Nephron progenitor cell (in vitro differentiated cells): ENCODE measurements at places on chromosomes 4 and X.

- DNase-seq: peak; percentile 66
Observed at GRCh38 chr4:4182835-4183568, 43.7 kb downstream of the OTOP1 start.

GRCh38 chr4:112284662-112285411 lies 867 bp downstream of the TIFA start:
- DNase-seq: peak; percentile 49

DNA sequence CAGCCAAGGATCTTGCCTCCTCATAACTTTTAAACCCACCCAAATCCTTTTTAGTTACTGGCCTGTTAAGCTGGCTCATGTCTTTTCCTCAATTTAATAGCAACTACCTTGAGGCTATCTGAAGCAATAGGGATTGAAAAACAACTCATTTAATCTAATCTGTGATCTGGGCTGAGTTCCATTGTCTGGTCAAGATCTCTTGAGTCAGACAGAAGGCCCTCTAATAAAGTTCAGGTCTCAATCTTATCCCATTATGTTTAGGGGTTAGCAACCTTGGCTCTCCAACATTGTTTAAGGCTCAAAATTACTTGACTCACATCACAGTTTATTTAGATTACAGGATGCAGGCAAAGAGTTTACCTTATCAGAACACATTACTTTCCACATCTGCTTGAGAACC lies 436.1 kb downstream of the ANKRD50 start:
- no peak for DNase-seq

DNA sequence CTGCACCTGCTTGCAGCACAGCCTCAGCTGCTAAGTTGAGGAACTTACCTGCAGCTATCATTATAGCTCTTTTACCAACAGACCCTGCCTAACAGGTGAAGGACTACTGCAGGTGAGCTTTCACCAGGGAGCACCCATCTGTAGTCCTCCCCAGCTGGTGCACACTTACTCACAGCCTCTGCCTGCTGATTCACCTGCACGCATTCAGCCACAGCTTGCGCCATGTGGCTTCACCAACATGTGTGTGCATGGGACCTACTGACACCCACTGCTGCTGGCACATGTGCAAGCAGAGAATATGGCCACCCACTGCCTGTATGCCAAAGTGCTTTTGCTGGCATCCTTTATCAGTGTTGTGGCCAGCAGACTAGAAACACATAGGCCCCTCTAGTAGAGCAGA lies 146.7 kb upstream of the KLHL4 start:
- no peak for DNase-seq

GRCh38 chr4:159787901-159788300 lies 685.0 kb downstream of the RAPGEF2 start:
- no peak for DNase-seq

DNA sequence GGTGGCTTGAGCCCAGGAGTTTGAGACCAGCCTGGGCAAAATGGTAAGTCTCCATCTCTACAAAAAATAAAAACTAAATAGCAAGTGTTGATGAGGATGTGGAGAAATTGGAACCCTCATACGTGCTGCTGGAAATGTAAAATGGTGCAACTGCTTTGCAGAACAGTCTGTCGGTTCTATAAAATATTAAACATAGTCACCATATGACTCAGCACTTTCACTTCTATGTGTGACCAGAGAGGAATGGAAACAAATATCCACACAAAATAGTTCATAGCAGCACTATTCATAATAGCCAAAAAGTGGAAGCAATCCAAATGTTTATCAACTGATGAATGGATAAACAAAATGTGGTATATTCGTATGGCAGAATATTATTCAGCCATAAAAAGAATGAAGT lies 60.8 kb upstream of the FMR1 start:
- no peak for DNase-seq

GRCh38 chr4:136863756-136864155 lies 668.5 kb downstream of the PCDH18 start:
- DNase-seq: no peak

DNA sequence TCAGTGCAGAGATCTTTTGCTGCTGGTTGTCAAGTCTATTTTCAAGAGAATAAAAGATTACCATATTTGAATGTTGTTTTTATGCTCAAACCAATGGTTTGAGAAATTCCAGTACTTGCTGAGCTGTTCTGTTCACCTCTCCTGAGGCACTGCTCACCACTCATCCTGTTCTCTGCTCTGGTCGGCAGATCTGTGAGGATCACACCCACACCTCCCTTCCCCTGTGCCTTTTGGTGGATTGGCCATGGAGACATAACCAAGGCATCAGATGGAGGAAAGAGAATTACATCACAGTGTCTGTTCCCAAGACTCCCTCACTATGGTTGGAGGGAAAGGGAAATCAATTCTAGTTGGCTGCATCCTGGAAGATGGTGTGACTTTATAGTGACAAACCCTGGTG lies 391.6 kb downstream of the ARHGAP24 start:
- DNase-seq: no peak
